Left ventricle myocardium inferior (tissue), 1 donor: ENCODE measurements at places on chromosomes 1 and 21. TPM values are rescaled to one million over a fixed set of nuclear protein-coding genes. Genes with fewer than 3 reads are reported as not detected.

- no peak for DNase-seq
- peaks cover 95% of the 10 kb centered on the region for H3K27me3 ChIP-seq
- H3K4me1 ChIP-seq: no peaks in the 10 kb centered on the region
- no peak overlapping the region for H3K4me3 ChIP-seq
These were observed 58.1 kb upstream of the COA6 start for GRCh38 chr1:234315091-234315541.

CA6 gene
- not detected for total RNA-seq

DNA sequence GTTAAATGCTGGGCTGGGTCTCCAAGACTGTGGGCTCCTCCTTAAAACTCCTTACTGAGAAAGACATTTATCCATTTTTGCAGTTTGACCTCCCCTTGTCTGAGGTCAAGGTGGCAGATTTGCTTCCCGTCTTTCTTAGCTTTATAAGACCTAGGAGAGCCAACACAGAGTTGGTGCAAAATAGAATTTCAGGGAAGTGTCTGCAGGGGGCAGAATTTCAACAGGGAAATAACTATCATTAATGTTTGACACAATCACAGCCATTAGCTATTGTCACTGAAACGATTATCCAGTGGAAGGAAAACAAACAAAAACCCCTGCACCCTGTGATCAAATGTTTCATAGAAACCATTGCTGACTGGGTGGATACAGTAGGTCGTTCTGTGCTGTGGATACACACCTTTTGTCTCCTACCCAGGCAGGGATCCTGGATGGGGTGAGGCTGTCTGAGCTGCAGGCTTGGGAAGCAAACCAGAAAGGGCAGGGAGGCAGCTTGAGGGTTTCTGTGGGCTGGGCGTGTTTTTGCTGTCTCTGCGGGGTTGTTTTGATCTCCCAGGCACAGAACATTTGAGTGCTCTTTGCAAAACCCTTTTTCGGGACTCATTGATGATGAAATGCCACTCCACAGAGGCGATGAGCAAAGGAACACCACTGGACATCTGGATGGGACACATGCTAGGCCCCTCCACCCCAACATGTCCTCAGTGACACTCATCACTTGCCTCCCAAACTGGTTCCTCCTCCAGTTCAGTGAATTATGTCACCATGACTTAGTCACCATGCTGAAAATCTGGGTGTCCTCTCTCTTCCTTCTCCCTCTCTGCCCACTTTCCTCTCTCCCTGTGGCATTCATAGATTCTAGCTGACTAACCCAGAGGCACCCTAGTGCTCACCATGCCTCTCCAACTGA, 94.2 kb upstream of the SERBP1 start:
- H3K4me1 ChIP-seq: no peaks in the 10 kb centered on the region
- no peaks in the 10 kb centered on the region for H3K36me3 ChIP-seq
- no peaks in the 10 kb centered on the region for H3K27me3 ChIP-seq
- no peak overlapping the region for H3K4me3 ChIP-seq
- DNase-seq: no peak
- no peak overlapping the region for H3K27ac ChIP-seq

GRCh38 chr21:46089285-46089684, 8.6 kb upstream of the COL6A2 start:
- no peak overlapping the region for H3K27ac ChIP-seq
- H3K36me3 ChIP-seq: no peaks in the 10 kb centered on the region
- H3K27me3 ChIP-seq: peaks cover 3% of the 10 kb centered on the region
- H3K4me3 ChIP-seq: no peak overlapping the region
- DNase-seq: no peak

IL22RA1 gene
- 0.14 TPM for total RNA-seq

DNA sequence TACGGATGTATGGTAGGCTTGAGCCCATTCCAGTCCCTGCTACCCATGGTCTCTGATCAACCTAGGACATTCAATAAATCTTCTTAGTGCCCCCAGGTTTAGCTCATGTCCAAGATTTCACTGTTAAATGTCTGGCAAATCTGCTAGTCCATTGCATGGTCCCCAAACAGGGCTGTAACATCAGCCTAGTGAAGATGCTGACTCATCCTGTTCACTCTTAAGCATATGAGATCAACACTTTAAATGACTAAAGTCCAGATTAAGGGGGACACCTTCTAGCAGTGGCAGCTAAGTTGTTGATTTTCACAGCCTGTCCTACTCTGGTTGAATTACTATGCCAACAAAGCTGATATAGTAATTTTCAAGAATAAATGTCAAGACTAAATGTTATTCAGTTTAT, 46.5 kb upstream of the NUF2 start:
- H3K27me3 ChIP-seq: no peaks in the 10 kb centered on the region
- no peaks in the 10 kb centered on the region for H3K36me3 ChIP-seq
- no peaks in the 10 kb centered on the region for H3K4me1 ChIP-seq

GRCh38 chr1:115112496-115113375, 23.4 kb upstream of the TSPAN2 start:
- H3K4me1 ChIP-seq: peaks cover 2% of the 10 kb centered on the region
- H3K27me3 ChIP-seq: peaks cover 4% of the 10 kb centered on the region
- no peaks in the 10 kb centered on the region for H3K36me3 ChIP-seq
- H3K27ac ChIP-seq: no peak overlapping the region
- DNase-seq: no peak
- H3K4me3 ChIP-seq: no peak overlapping the region

TINAGL1 gene
- 223 TPM for total RNA-seq

DNA sequence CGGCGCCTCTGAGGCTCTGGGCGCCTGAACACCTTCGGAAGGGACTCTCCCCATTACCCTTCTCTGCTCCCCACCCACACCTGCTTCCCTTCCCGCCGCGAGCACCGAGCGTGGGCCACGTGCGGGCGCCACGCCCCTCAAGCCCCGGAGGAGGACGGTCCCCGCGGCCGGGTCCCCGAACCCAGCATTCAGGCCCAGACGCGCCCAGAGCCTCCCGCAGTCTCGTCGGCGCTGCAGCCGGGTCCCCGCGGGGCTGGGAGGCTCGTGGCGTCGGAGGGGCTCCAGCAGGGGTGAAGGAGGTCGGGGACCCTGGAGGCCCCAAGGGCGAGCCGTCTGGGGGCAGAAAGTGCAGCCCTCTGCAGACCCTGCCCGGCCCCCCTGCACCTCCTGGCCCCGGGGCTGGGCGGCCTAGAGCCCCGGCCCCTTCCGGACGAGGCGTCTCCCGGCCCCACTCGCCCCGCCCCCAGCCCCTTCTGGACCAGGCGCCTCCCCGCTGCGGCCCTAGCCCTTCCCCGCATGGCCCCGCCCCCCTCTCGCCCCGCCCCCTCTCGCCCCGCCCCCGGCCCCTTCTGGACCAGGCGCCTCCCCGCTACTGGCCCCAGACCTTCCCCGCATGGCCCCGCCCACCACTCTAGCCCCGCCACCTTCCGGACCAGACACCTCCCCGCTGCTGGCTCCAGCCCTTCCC, 378 bp upstream of the SMIM1 start:
- H3K4me1 ChIP-seq: peaks cover 52% of the 10 kb centered on the region
- peak overlapping the region; percentile 74 for H3K4me3 ChIP-seq
- DNase-seq: peak; percentile 92
- peak overlapping the region; percentile 83 for H3K27ac ChIP-seq

GIPC2 gene
- total RNA-seq: 2.5 TPM

RPE65 gene
- not detected for total RNA-seq
